Hypothalamus (tissue), 51 donors: ENCODE measurements at places on chromosomes 11 and 22.

GRCh38 chr11:108609682-108610081, 16.1 kb upstream of the EXPH5 start:
- DNase-seq, result no peak

GRCh38 chr11:119976805-119977560, 160.9 kb downstream of the TRIM29 start:
- DNase-seq, result no peak

- peak; percentile 37 for DNase-seq
Observed at GRCh38 chr11:112903340-112903739, 57.9 kb upstream of the NCAM1 start.

GRCh38 chr11:18699848-18700261, 1.3 kb downstream of the TMEM86A start:
- DNase-seq, result peak; percentile 30

GRCh38 chr22:49157529-49158339, 669.9 kb downstream of the BRD1 start:
- no peak for DNase-seq

GRCh38 chr11:578276-579035, 2.2 kb downstream of the PHRF1 start:
- no peak for DNase-seq

- DNase-seq, result no peak
Observed at GRCh38 chr11:116649268-116649667, 123.5 kb downstream of the BUD13 start.

DNA sequence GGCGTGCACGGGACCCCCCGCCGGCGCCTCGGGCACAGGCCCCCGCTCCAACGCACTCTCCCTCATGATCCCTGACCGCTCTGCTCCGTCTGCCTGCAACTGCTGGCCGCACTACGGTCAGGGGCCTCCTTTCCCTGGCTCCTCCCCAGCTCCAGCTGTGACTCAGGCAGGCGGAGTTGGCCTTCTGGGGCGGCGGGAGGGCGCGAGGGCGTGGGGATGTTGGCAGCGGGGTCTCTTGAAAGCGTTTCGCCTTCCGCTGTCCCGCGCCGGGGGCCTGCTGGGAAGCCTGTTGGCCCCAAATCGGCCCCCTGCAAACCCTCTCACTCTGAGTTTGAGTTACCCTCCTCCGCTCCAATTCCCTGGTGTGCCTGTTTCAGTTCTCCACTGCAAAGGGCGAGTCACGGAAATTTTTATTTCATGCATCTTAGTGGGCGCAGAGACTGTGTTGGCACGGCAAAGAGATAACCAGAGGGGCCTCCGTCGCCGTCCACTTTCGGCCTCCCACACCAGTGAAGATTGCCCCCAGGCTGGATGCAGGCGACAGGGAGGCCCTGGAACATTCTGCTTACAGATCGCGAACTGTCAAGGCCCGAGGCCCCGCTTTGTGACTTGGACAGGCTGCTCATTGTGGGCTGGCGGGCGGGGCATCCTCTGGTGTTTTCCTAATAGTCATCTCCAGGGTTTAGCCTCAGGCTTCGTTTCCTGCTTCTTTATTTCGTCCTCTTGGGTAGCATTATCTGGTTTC, at the start of gene CAVIN3:
Gene CAVIN3 (minus strand): TSS at position 91 of the 745 bp plus-strand sequence. CDS start 25 bp downstream, at position 66.
- peak; percentile 11 for DNase-seq

DNA sequence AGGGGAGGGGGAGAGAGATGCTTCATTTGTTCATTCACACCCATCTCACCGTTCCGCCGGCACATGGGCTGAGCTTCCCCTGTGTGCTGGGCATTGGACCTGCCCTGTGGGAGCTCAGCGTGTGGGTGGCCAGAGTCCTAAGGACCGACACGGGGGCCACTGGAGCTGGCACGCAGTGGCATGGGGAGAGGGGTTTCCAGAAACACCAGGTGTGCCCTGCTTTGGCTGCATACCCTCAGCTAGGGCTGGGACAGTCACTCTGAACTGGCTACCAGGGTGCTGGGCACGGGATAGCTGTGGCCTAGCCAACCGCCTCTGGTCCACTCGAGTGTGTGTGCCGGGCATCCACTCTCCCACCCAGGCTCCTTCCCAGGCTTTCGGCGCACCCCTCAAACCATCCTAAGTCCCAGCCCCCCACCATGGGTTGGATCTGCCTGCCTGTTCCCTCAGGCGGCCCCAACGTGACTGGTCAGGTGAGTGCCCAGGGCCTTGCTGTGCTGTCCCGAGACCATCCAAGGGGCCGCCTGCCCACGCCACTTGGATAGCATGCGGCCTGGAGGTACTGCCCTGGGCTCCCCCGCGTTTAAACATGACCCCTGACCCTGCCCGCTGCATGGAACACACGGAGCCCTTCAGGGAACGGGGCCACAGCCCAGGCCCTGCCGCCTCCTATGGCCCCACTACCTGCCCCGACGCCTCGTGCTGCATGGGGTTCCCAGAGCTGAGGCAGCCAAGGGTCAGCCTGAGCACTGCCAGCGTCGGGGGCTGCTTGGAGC, 51.6 kb upstream of the LINC01488 start:
- no peak for DNase-seq

DNA sequence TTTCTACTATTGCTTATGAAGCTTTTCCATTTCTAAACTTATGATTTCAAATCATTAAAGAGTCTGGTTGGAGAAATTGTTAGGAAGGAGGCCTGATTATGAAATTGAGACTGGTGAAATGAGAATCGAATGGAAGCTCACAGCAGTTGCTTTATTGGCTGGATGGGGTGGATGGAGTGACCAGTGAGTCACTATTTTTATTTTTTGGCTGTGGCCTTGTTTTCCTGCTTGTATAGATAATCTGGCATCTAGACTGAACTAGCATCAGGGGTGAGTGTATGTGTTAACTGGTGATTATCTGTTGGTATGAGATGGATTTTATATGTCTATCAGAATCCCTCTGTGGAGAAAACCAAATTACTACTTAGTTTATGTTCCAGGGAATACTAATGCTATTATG, 36.2 kb downstream of the UVRAG start:
- no peak for DNase-seq

DNA sequence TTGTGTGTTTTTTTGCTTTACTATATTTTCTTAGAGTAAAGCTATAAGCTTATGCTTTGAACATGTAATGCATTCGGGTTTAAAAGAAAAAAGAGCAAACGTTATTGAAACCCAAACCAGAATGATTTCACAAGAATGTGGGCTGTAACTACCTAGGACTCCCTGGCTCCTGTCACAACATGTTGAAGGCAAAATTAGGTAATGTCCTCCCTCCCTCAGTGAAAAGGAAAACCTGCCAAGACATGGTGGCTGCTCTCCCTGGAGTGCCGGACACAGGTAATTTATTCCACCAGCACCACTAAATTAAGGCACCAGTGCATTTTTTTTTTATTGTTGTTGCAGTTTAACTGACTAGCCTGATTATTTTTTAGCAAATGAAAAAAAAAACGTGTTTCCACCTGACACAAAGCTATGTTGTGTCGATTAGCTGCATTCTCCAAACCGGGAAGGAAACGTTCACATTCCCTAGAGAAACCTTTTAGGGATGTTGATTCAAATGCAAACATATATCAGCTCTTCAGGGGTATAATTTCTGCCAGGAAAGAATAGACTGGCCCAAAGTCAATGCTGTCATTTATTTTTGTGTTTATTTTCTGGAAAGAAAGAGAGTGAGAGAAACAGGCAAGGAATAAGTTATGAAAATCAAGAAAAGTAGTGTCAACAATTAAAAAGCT, 134.6 kb downstream of the CCDC34 start:
- DNase-seq, result no peak
